ENCODE measurements at places on chromosomes 3 and 15. TPM values are rescaled to one million over a fixed set of nuclear protein-coding genes. Genes with fewer than 3 reads are reported as not detected.

- no peaks in the 10 kb centered on the region for H3K27me3 ChIP-seq
- H3K36me3 ChIP-seq = no peaks in the 10 kb centered on the region
- H3K27ac ChIP-seq = no peak overlapping the region
- DNase-seq = no peak
Observed at GRCh38 chr3:125403789-125404188, 28.7 kb upstream of the ZNF148 start.

Gene SI
- total RNA-seq = not detected

Gene SIDT1
- total RNA-seq = 18.4 TPM

- no peaks in the 10 kb centered on the region for H3K36me3 ChIP-seq
- H3K4me1 ChIP-seq = peaks cover 29% of the 10 kb centered on the region
- no peaks in the 10 kb centered on the region for H3K27me3 ChIP-seq
- DNase-seq = peak; percentile 30
Observed at GRCh38 chr3:12993517-12994356, 79.5 kb downstream of the IQSEC1 start.

DNA sequence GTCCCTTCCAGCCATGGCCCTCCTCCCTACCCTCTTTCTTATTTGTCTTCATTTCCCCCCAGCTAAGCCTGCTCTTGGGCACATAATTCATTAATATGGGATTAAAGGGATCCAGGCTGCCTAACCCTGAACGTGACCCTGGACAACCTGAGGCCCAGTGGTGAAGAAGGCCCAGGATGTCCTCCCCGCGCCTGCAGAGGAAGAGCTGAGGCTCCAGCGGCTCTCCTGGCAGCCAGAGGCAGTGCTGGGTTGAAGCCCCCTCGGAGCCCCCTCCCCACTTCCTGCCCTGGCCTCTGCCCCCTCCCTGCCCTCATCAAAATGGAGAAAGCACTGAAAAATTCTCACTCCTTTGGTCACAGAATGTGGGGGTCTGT, 96.5 kb upstream of the ATP2B2 start:
- no peaks in the 10 kb centered on the region for H3K36me3 ChIP-seq
- no peak overlapping the region for H3K4me3 ChIP-seq
- no peak for DNase-seq
- H3K27me3 ChIP-seq = peaks cover 76% of the 10 kb centered on the region
- no peak overlapping the region for H3K27ac ChIP-seq
